ENCODE measurements at places on chromosomes 16 and 17.

DNA sequence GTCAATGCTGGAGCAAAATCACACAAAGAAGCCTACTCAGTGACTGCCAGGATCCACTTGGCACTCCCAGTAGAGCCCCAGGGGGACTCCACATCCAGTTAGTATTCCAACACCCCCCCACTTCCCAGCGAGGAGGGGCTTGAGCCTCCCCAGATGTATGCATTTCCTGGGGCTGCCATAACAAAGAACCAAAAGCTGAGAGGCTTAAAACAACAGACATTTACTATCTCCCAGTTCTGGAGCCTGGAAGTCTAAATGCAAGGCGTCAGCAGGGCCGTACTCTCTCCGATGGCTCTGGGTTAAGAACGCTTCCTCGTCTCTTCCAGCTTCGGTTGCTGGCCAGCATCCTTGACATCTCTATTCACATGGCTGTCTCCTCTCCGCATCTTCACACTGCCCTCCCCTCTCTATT is 23.0 kb upstream of the GNA13 start:
- no peak for DNase-seq

DNA sequence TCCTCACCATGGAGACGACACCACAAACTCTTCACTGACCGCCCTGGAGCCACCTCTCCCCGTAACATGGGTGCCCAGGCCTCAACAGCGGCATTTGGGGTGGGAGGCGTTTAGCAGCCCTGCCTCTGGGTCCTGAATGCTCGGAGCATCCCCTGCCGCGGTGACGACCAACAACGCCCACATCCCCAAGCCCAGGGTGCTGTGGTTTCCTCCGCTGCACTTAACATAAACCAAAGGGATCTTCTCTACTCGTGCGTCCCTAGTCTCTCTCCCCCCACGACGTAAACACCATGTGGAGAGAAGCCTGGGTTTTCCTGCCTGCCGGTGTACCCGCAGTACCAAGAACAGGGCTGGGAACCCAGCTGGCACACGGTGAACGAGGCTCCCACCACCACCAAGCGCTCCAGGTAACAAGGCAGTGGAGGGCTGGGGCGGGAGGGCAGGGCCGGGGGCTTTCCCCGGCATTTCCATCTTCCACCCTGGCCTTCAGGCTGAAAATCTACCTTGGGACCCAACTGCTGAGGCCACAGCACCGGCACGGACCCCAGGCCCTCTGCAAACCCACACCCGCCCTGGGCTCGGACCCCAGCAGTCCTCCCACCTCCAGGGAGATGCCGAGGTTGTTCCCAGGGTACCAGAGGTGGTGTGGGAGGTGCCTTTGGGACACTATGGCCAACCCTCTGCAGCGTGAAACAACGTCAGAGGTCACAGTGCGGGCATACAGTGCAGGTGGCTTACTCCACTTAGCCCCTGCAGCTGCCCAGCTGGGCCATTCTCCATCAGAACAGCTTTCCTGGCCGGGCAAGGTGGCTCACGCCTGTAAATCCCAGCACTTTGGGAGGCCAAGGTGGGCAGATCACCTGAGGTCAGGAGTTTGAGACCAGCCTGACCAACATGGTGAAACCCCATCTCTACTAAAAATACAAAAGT is 54.3 kb downstream of the TIMM22 start:
- DNase-seq, result no peak

GRCh38 chr16:30925632-30925987 is 2.2 kb downstream of the FBXL19 start:
- DNase-seq, result no peak

DNA sequence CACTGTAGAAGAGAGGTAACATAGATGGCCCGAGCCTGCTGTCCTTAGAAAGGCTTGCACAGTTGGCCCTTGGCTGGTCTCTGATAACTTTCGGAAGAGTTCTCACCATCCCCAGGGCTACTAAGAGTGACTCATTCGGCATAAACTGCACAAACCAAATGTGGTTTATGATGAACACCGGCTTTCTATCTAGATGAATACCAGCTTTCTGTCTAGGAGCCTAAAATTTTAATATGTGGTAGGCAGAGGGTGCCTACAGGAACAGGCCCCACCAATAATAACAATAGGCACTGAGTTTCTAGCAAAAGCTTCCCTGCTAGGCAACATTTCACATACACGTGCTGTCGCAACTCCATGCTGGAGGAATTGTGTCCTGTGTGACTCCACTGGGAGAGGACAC is 15.4 kb downstream of the CNOT1 start:
- no peak for DNase-seq

GRCh38 chr17:46121841-46122485 is 71.3 kb downstream of the KANSL1 start:
- DNase-seq, result no peak

DNA sequence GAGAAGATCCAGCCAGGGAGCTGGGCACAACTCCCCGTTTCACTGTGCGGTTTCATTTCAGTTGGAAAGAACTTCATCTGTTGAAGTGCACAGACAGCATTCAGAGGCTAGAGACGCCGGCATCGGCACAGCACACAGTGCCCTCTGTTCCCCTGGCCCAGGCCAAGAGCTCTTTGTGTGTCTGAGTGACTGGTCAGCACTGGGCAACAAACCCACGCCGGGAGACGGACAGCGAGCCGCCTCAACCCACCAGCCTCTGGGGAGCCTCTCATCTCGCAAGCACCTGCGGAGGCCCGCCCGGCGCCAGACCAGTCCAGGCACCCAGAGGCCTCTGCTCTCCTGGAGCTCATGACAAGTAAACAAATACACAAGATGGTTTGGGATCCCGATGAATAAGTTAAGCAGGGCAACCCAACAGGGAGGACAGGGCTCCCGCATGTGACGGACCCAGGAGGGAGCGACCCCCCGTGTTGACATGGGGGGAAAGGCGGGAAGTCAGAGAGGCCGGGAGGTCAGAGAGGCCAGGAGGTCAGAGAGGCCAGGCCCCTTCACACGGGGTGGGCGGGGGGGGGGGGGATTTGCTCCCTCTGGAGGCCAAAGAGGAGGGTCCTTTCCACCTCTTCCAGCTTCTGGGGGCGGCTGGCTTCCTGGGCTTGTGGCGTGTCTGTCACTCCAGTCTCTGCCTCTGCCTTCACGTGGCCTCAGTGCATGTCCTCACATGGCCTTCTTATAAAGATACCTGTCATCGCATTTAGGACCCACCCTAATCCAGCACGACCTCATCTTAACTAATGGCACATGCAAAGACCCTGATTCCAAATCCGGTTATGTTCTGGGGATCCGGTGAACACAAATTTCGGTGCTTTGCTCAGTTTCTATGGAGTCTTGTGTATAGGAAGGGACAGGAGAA is 25.8 kb upstream of the KLHDC4 start:
- no peak for DNase-seq

GRCh38 chr17:16950488-16950887 is 21.4 kb downstream of the TNFRSF13B start:
- no peak for DNase-seq

DNA sequence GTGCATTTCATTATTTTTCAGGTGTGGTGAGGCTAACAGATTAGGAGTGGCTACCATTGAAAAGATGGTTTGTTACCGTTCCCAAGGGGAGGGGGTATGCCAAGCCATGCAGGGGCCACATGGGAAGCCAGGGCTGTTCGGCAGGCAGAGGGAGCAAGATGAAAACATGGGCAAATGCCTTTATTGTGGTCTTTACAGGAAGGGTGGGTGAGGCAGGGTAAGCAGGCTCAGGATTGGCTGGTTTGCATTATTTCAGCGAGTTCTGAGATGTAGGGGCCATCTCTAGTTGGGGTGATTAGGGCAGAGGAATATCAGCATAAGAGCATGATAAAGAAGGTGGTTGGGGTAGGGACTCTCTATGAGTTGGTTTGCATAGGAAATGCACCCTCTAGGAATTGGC is 117.6 kb downstream of the CCT6B start:
- no peak for DNase-seq

- no peak for DNase-seq
Measured at GRCh38 chr16:68548947-68549346, 9.9 kb downstream of the ZFP90 start.

DNA sequence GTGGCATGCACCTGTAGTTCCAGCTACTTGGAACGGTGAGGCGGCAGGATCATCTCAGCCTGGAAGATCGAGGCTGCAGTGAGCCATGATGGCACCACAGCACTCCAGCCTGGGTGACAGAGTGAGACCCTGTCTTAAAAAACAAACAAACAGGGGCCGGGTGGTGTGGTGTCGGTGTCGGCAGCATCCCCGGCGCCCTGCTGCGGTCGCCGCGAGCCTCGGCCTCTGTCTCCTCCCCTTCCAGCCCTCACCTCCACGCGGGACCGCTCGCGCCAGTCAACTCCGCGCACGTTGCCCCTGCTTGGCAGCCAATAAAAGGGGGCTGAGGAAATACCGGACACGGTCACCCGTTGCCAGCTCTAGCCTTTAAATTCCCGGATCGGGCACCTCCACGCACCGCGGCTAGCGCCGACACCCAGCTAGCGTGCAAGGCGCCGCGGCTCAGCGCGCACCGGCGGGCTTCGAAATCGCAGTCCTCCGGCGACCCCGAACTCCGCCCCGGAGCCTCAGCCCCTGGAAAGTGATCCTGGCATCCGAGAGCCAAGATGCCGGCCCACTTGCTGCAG is 204.7 kb downstream of the CDRT15L2 start:
- DNase-seq, result no peak

- DNase-seq, result no peak
Measured at GRCh38 chr17:17320188-17320910, 17.2 kb downstream of the NT5M start.

DNA sequence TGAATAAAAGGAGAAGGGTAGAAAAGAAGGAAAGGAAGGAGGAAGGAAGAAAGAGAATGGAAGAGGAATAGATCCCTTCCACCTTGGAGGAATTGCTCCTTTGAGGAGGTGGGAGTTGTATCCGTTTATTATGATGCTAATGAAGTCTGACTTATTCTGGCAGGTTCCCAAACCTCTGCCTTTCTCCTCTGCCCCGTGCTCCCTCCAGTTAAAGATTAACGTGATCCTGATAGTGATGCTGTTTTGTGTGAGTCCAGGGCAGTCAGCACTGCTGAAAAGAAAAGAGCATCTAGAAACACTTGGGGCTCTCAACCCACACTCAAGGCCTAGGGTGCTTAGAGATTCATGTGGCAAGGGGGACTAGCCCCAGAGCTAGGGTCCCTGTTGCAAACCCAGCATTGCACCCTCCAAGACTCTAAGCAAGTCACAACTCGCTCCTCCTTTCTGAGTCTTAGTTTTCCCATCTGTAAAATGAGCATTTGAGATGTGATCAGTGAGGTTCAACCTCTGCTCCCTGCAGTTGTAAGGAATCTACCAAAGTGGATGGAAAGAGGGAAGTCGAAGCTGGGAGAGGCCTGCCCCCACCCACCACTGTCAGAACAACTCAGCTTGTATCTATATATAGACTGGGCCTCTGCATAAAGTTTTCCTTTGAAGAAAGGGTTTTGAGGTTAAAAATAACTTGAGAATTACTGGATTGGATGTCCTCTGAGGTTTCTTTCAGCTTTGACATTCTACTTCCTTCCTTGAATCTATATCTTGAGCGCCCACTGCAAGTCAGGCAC is 46.9 kb upstream of the TMEM132E start:
- no peak for DNase-seq

DNA sequence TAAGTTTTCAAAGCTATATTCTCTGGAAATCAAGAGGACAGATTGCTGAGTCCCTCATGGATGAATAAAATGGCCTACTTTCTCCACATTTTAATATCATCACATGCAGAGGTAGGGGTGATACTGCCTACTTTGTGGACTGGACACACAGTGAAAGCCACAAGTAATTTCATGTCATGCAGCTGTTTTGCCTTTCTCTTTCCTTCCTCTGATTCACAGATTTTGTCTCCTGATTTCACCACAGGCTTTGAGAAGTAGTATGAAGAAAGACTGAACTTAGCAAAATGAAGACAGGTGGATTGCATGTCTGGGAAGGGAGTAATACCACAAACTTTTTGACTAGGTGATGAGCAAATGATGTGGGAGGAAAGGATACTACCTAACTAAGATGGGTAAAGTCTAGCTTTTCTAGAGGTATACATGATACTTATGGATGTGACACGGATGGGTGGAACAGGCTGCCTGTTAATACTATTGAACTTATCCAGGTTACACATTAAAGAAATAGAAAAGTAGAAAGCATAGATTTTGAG is 478.4 kb upstream of the GOT2 start:
- DNase-seq, result no peak

GRCh38 chr17:67080804-67081203 is 36.5 kb downstream of the CACNG1 start:
- DNase-seq, result no peak

DNA sequence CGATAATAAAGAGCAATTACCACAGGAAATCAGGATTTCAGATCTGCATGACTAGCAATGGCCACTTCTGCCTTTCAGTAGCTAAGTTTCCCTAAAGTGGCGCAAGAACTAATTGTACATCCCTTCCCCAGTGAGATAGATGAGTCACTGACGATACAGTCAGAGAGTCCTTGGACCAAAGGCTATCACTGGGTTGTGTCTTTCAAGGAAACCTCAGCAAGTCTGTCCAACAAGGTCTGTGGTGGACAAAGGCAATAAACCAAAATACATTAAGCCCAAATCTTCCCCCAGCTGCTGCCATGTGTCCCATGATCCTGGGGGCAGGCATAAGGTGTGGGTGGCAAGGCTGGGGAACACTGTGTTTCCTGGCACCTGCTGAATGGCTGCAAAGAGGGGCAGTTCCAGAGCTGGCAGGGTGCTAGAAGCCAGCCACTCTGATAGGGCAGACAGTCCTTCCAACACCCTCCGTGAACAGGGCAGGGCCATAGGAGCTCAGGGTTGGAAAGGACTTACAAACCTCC is 20.5 kb upstream of the MTMR4 start:
- DNase-seq, result no peak

- no peak for DNase-seq
Measured at GRCh38 chr16:17173281-17173680, 297.5 kb downstream of the XYLT1 start.

- no peak for DNase-seq
Measured at GRCh38 chr16:50940275-50940854, 198.5 kb downstream of the CYLD start.

Measured in stimulated activated CD8-positive, alpha-beta memory T cell treated with anti-CD3 and anti-CD28 coated beads, Interleukin-4, amount 100 ng/mL, for 4 hours (primary cell).